ENCODE measurements at places on chromosomes 5 and 9. TPM values are rescaled to one million over a fixed set of nuclear protein-coding genes. Genes with fewer than 3 reads are reported as not detected.

Gene CD180
- 3.1 TPM for total RNA-seq

Gene BARHL1
- not detected for total RNA-seq

Gene IFNA13
- not detected for total RNA-seq

Gene PAEP
- total RNA-seq, result not detected

Gene GPR151
- total RNA-seq, result not detected

Gene IFNK
- not detected for total RNA-seq

Gene SLCO6A1
- total RNA-seq, result not detected

Gene PCDHGC3
- total RNA-seq, result 65.4 TPM

DNA sequence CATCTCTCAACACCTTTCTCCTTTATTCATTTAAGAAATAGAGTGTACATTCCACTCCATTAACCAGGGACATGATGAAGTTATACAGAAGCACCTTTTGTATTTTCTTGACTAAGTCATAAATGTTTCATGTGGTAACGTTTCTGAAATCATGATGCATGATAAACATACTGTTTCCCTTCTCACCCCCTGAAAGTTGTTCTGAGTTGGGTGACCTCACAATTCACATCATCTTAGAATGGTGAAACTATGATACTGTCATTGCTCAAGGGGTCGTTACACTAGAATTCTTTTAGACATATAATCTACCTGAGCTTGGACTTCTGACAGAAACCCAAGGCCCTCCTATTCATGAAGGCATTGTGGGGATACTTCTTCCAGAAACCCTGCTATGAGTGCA is 37.8 kb upstream of the MIER3 start:
- H3K4me3 ChIP-seq, result no peak overlapping the region
- no peak for DNase-seq
- no peak overlapping the region for H3K27ac ChIP-seq
- no peaks in the 10 kb centered on the region for H3K36me3 ChIP-seq
- no peaks in the 10 kb centered on the region for H3K4me1 ChIP-seq

DNA sequence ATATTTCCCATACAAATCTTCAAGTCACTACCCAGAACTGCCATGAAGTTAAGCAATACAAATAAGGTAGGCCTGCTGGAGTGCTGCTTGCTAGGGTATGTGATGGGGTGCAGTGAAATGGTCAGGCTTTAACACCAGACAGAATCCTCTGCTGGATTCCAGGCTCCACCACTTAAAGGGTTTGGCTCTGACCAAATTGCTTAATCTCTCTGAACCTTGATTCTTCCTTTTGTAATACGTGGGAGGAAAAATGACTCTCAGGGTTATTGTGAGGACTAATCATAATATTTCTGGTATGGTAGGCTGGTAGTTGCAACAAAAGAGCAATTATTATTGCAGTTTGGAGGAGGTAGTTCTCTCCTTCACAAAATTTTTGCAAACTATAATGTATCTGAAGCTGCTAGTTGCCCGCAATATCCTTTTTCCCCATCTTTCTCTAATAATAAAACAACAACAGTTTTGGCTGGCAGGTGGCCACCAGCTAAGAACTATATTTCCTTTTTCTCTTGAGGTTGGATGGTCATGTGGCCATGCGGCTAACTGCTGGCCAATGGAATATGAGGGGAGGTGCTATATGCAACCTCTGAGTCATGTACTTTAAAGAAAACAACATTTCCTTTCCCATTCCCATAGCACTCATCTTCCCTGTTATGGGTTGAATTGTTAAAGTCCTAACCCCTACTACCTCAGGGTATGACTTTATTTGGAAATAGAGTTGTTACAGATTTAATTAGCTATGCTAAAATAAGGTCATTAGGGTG is 44.1 kb downstream of the CCL28 start:
- no peak overlapping the region for H3K27ac ChIP-seq
- no peak overlapping the region for H3K4me3 ChIP-seq
- no peaks in the 10 kb centered on the region for H3K4me1 ChIP-seq

DNA sequence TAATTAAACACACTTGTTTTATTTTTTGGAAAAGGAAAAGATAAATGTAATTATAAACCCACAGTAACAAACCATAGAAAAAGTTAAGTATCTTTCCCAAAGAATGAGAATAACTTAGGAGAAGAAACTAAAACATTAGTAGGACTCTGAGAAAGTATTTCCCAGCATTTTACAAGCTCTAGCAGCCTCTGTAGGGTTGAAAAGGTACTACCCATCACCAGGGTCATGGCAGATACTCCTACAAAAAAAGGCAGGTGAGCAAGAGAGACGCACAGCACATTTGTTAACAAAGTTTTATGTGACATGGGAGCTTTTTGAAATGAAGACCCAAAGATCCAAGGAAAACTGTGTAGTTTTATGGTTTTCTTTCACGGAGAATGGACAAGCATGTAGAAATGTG is 77.7 kb upstream of the FAM169A start:
- no peaks in the 10 kb centered on the region for H3K36me3 ChIP-seq
- H3K4me1 ChIP-seq, result no peaks in the 10 kb centered on the region
- no peaks in the 10 kb centered on the region for H3K27me3 ChIP-seq
- no peak overlapping the region for H3K27ac ChIP-seq

DNA sequence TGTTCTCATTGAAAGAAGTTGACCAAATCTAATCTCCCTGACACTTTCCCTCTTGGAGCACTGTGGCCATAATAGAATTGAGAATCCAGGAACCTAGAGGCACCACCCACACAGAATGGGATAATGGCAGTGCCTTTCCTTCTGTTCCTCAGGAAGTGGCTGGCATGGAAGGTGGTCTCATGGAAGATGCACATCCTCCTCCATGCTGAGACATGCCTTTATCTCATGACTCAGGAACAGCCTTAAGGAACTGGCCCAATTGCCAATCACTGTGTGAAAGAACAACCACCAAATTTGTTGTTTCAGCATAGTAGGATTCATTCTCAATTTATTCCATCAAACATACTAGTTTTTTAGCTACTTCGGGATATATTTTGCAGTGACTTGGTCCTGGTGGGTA is 137.5 kb upstream of the RASGRF2 start:
- H3K27me3 ChIP-seq, result no peaks in the 10 kb centered on the region
- no peaks in the 10 kb centered on the region for H3K4me1 ChIP-seq
- no peak for DNase-seq
- H3K27ac ChIP-seq, result no peak overlapping the region
- no peaks in the 10 kb centered on the region for H3K36me3 ChIP-seq

DNA sequence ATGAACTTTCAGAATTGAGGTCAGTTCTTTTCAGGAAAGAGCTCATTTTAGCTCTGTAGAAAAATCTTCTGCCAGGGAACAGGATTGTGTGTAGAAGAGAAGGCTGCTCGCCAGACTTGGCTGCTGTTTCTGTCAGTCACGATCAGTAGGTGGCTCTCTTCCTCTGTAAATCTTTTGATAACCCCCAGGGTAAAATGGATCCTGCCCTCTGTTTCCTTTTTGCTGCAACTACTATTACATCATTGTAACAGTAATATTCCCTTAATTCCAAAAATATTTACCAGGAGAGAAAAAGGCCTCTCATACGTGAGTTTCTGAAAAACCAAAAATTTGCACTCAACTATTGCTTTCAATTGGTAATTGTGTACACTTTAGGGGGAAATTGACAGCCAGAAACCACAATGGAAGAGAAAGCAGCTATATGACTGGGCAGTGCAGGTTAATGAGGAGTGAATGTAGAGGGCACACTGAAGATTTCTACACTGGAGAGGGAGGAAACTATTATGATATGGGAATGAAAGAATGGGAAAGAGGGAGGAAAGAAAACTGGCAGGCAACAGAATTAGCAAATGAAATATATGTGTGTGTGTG is 12.3 kb downstream of the IFNA21 start:
- H3K4me3 ChIP-seq, result no peak overlapping the region
- no peaks in the 10 kb centered on the region for H3K27me3 ChIP-seq
- no peaks in the 10 kb centered on the region for H3K4me1 ChIP-seq

GRCh38 chr5:119019501-119019900 is 31.2 kb upstream of the DTWD2 start:
- DNase-seq, result no peak
- H3K36me3 ChIP-seq, result no peaks in the 10 kb centered on the region
- no peak overlapping the region for H3K4me3 ChIP-seq
- H3K4me1 ChIP-seq, result peaks cover 20% of the 10 kb centered on the region
- H3K27me3 ChIP-seq, result no peaks in the 10 kb centered on the region
- peak overlapping the region; percentile 55 for H3K27ac ChIP-seq

DNA sequence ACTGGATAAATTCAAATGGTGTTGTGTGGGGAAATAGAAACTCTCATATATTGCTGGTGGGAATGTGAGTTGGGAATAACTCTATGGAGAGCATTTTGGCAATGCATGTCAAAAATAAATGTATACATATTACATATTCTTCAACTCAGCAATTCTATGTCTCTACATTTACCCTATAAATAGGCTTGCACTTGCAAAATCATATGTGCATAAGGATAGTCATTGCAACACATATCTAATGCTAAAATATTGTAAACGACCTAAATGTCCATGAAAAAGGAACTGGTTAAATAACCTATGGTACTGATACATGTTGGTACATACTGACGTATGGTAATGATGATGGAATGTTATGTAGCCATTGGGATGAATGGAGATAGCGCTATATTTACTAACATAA is 94.5 kb upstream of the CHD1 start:
- no peaks in the 10 kb centered on the region for H3K27me3 ChIP-seq
- DNase-seq, result no peak
- no peak overlapping the region for H3K27ac ChIP-seq

DNA sequence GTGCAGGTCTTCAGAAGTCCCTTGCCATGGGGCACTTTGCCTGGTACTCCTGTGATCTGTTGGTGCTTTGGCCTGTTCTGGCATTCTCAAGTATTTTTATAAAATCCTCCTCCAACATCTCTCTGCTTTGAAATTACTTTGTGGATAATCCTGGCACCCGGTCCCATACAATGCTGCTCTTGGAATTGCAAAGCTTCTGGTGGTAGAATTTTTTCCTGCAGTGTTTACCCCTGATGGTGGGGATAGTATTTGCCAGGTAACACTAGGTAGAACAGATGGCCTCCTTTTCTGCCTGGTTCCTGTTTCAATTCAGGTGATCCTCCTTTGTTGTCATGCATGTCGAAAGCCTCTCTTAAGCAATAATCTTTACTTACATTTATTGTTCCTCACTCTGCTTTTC is 109.8 kb upstream of the ATP10B start:
- H3K4me1 ChIP-seq, result no peaks in the 10 kb centered on the region
- no peaks in the 10 kb centered on the region for H3K36me3 ChIP-seq
- no peak for DNase-seq
- no peak overlapping the region for H3K27ac ChIP-seq
- H3K27me3 ChIP-seq, result no peaks in the 10 kb centered on the region

DNA sequence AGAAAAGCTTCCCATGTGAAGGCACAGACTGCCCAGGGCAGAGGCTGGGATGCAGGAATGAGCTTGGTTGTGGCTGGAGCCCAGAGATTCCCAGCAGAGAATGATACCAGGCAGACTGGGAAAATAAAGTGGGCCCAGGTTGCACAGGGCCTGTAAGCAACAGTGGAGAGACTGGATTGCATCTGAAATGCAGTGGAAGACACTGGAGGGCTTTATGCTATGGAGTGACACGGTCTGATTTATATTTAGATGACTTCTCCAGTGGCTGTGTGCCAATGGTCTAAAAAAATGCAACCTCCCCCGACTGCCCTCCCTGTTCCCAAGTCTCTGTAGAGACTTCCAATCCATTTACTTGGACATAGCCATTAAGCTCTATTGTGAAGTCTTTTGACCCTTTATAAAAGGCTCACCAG is 951.1 kb upstream of the DMAC1 start:
- H3K27me3 ChIP-seq, result no peaks in the 10 kb centered on the region
- DNase-seq, result no peak
- no peak overlapping the region for H3K27ac ChIP-seq

DNA sequence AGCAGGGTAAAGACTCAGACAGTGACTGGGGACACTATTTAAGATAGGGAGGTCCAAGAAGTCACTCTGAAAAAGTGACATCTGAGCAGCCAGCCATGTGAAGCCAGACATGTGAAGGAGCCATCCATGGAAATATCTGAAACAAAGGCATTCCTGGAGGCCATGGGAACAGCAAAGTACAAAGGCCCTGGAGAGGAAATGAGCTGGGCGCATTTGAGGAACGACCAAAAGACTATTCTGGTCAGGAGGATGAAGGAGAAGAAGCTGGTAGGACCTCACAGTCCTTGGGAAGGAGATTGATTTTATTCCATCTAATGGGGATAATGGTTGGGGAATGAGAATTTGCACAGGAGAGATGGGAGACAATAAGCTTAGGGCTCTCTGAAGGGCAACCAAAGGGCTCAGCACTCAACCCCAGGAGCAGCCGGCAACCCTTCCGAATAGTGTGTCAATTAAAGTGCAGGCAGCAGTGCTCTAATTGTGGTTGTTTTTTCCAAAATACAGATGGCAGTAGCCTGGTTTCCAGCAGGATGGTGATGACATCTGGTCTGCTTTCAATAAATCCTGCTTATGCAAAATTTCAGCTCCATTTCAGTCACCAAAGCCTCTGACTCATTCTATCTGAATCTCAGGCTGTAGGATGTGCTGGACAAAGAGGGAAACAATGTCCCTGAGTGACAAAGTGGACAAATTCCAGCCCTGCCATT is 26.7 kb downstream of the FOXI1 start:
- H3K4me3 ChIP-seq, result no peak overlapping the region
- no peaks in the 10 kb centered on the region for H3K27me3 ChIP-seq
- DNase-seq, result no peak
- H3K27ac ChIP-seq, result no peak overlapping the region
- H3K36me3 ChIP-seq, result no peaks in the 10 kb centered on the region

- H3K27ac ChIP-seq, result no peak overlapping the region
- DNase-seq, result no peak
- H3K27me3 ChIP-seq, result no peaks in the 10 kb centered on the region
- H3K36me3 ChIP-seq, result no peaks in the 10 kb centered on the region
- no peaks in the 10 kb centered on the region for H3K4me1 ChIP-seq
These were observed 88.5 kb upstream of the NR5A1 start for GRCh38 chr9:124595743-124596142.

- DNase-seq, result no peak
- H3K27ac ChIP-seq, result no peak overlapping the region
- no peak overlapping the region for H3K4me3 ChIP-seq
- no peaks in the 10 kb centered on the region for H3K27me3 ChIP-seq
- no peaks in the 10 kb centered on the region for H3K36me3 ChIP-seq
These were observed 10.7 kb upstream of the LURAP1L start for GRCh38 chr9:12764150-12764549.

DNA sequence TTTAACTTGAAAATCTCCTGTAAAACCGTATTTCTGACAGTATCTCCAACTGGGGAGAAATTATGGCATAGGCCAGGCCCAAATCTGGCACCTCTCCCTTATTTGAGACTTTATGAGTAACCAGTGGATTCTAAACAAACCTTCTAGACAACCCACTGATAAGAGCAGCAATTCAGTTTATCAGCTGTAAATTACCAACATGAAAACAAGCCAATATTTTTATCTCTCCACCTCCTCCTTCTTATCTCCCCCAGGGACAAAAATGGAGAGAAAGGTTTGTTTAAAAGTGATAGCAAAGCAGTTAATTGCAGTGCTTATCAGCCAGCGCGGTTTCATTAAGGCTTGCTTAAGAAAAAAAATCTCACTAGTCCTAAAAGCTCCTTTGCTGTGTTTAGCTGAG is 53.8 kb downstream of the KCNV2 start:
- no peak overlapping the region for H3K27ac ChIP-seq
- H3K4me1 ChIP-seq, result no peaks in the 10 kb centered on the region
- H3K27me3 ChIP-seq, result no peaks in the 10 kb centered on the region
- no peak overlapping the region for H3K4me3 ChIP-seq
- H3K36me3 ChIP-seq, result no peaks in the 10 kb centered on the region
- DNase-seq, result no peak
